Amniotic epithelial cell (primary cell): ENCODE measurements at places on chromosomes 2 and 18.
A peak's percentile ranks its signal among the peaks of the same experiment; 100 is the strongest.

DNA sequence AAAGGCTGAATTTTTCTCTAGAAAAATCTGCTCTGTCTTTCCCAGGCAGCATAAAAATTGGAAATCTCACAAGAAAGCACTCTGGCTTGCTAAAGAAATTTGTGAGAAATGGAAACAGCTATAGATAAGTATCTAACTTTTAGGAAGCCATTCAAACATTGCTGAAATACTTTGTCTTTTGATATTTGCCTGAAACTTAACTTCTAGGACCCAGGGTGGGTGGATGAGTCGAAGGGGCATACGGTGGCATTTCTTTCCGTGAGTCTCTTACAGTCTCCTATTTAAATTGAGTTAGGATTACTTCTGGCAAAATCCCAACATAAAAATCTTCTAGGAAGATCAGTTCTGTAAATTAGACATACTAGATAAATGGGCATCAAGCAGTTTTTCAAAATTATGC lies 532 bp upstream of the COL3A1 start:
- no peak for DNase-seq

- DNase-seq: no peak
Observed at GRCh38 chr18:54787121-54787520, 41.2 kb upstream of the RAB27B start.

DNA sequence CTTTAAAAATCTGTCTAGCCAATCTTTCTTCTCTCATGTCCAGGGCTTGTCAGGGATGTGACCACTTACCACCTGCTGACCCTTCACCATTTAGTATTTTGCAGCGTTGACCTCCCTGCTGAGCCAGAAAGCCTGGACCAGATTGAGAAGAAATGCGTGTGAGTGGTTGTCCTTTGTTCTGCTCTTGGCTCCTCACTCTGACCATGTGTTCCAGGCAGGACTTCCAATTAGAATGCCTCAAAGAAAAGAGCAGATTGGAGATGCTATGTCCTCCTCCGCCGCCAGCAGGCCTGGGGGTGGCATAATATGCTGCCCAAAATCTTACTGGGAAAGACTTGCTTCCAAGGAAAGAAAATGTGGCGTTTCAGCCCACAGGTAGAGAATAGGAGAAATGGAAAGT lies 894.1 kb downstream of the SLC4A3 start:
- DNase-seq: no peak

DNA sequence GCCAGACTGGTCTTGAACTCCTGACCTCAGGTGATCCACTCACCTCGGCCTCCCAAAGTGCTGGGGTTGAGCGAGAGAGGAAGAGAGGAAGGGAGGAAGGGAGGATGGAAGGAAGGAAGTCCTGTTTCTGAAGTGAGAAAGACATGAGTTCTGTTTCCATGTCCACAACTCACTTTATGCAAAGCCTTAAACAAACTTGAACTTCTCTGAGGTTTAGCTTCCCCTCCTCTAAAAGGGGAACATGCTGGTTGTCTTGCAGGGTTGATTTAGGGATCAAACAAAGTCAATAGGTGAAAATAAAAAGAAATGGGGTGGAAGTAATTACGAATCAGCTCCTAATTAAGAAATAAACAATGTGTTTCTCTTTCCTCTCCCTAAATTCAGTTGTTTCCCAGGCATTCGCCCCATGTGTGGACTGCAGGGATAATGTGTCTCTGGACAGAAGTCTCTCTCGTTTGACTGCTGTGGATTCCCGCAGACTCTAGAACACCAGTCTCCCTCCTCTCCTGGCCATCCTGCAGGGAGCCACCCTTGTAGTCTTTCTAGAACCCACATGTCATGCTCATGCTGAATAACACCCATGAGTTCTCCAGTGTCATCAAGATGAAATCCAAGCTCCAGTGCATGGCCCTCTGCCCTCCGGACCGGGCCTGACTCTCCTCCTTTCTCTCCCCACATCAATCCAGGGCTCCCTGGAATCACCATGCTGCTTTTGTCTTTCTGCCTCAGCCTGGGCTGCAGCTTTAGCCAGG lies 229.3 kb upstream of the TRIB2 start:
- no peak for DNase-seq

GRCh38 chr2:157698430-157698829 lies 69.8 kb upstream of the ACVR1C start:
- DNase-seq: no peak

- no peak for DNase-seq
Observed at GRCh38 chr18:13514558-13514957, 211.8 kb downstream of the FAM210A start.

DNA sequence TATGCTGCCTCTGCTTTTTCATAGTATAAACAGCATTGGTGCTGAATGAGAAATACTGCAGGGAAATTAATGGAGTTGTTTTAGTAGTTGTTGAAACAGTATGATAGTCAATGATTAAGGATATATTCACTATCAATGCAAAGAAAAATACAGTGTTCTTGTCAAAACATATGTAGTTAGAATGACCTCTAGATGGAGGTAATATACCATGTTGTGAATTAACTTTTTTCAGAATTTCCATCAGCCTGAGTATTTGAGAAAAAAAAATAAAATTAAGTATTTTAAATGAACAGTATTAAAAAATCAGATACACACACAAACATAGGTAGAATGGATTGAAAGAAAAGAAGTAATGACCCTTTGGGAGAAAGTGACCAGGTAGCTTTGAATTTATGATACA lies 59.5 kb downstream of the RMDN2 start:
- peak; percentile 46 for DNase-seq

DNA sequence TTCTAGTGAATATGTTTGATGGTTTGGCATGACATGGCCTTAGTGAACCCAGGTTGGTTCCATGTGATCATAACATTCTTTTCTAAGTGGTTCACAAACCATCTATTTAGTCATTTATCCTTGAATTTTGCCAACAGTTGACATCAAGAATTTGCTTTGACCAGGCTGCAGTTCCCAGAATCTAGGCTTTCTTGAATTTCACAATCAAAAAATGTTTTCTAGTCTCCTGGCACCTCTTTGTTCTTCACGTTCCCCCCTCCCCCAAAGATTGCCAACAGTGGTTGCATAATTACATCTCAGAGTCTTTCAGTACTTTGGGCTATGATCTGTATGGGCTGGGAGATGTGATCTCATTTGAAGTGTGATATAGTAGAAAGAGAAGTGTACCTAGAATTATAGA lies 124.0 kb downstream of the GATA6 start:
- peak; percentile 98 for DNase-seq

DNA sequence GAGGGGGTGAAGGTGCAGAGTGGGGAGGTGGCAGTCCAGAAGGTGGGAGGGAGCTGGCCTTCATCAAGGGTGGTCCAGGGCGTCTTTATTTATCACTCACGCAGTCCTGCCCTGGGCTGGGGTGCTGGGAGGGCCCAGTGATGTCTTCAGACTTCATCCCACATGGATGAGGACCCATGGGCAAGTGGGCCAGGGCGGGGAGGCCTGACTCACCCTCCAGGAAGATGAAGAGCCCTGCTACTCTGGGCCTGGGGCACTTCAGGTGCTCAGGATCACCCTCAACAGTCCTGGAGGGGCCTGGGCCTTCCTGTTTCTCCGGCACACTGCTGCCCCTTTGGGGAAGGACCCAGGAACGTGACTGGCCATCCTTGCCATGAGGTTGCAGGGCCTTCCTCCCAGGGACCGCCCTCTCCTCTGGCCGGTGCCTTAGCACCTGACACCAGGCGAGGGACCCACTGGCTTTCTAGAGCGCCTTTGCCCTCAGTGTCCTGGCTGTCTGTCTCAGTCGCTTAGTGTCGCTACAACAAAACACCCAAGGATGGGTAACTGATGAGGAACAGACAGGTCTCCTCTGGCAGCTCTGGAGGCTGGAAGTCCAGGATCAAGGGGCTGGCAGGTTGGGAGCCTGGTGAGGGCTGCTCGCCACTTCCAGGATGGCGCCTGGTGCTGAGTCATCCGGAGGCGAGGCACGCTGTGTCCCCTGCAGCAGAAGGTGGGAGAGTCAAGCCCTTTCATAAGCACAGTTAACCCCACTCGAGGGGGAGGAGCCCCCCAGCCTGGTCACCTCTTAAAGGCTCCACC lies 57.8 kb upstream of the HS6ST1 start:
- DNase-seq: no peak

DNA sequence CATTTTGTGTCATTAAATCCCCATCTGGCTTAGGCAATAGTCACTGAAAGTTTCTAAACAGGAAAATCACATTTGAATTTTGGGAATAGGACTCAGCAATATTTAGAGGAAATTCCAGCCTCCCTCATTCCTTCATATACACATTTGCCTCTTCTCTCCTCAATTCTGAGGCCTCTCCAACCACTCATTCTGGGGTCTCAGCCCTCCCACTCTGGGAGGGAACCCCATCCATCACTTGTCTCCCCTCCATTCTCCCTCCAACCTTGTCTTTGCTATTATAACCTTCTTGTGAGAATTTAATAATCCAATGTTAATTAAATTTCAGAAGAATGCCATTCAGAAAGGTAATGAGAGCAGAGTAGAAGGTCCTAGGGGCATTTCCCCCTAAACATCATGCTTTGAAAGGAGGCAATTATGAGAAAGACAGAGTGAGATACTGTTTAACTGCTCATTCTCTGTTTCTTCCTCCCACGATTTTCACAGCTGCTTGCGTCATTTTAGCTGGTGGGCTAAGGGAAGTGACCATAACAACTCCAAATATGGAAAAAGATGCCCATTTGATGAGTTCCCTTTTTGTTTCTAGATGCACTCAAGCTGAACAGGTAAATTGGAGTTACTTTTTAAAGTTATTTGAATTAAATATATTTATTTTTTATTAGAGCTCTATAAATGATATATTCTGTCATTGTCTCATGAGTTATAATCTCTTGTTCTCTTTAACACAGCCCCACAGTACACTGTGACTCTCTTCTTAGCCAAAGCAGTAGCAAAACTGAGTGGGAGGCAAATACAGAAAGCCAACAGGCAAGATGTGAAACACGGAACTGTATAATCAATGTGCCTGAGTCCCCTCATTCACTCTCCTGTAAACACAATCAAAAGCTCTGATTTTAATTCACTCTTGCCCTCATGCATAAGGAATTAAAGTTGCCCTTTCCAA lies 135.1 kb downstream of the DLGAP1 start:
- DNase-seq: no peak

GRCh38 chr2:113245276-113245711 lies 33.4 kb downstream of the PAX8 start:
- no peak for DNase-seq

DNA sequence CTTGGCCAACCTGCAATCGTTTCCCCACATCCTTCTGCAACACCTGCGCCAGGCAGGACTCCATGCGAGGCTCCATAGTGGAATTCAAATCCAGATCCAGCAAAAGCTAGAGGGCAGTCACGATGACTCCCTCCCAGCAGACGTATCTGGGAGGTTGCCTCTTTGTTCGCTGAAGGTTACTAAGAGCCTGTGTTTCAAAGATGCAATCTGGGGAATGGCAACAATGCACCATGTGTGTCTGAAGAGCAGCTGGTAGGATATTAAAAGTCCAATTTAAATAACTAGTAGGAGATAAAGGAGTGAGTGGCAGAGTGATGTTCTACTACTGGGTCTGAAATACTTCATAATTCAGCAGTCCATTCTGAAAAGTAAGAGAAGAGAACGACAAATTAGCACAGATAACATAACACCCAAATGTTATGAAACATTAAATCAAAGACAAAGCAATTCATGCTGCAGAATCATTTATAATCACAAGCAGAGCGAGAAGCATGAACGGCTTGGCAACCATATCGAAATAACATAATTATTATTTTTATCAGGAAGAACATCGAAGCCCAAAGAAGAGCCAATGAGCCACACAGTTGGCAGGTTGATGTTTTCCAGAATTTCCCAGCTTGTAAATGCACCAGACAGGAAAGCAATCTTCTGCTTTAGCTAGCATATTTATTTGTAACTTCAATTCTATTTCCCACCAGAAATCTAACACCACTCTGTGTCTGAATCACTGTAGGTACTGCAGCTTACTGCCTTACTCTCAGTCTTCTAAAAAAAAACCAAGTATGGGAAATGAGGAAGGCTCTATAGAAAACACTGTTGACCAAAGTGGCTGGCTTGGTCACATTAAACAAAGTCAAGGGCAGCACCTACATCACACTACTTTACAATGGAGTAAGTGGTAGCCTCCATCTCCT lies 43.2 kb downstream of the CLASP1 start:
- DNase-seq: no peak

GRCh38 chr2:56624181-56624580 lies 440.4 kb downstream of the CCDC85A start:
- no peak for DNase-seq

DNA sequence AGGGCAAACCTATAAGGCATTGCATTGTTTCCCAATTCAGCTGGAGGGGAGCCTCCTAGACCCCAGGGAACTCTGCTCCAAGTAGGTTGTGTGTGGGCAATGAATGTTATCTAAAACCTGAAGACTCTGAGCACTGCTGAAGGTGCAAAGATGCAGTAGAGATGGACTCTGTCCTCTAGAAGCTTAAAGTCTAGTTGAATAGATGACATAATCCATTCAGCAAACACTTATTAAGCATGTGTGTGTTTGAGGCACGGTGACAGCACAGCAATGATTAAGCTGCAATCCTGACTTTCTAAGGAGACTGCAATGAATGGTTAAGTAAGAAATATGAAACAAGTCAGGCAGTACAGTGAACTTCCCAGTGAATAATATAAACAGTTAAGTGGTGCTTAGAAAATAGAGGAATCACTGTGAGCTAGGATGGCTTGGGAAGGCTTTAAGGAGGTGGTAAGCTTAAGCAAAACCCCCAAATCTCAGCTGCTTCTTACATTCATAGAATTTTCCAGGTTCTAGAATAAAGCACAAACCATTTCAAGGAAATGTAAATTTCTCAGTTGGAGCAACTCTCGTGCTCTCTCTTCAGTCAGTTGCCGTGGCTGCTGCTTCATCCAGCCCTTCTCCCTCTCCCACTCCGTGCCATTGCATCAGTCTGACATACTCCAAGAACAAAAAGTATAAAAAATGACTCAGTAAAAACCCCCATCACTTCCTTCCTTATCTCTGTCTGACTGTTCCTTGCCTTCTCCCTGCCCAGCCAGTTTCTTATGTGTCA lies 19.1 kb downstream of the MXD1 start:
- peak; percentile 96 for DNase-seq

DNA sequence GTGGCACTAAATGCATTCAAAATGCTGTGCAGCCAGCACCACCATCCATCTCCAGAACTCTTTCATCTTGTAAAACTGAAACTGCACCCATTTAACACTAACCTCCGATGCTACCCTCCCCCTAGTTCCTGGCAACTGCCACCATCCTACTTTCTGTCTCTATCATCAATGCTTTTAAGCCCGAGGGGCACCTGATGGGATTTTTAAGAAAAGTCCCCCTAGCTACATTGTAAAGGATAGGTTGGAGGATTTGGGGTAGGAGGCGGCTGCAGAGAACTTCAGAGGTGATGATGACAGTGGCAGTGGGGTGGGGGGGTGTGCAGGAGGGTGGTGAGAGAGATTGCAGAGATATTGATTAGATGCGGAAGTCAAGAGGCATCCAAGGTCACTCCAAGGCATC lies 10.8 kb upstream of the YWHAQ start:
- DNase-seq: no peak
